H1 (cell line): ENCODE measurements at places on chromosomes 3 and 15. TPM values are rescaled to one million over a fixed set of nuclear protein-coding genes. Genes with fewer than 3 reads are reported as not detected.

- no peak for DNase-seq
These were observed 321.8 kb upstream of the MME start for GRCh38 chr3:154758109-154758868.

DNA sequence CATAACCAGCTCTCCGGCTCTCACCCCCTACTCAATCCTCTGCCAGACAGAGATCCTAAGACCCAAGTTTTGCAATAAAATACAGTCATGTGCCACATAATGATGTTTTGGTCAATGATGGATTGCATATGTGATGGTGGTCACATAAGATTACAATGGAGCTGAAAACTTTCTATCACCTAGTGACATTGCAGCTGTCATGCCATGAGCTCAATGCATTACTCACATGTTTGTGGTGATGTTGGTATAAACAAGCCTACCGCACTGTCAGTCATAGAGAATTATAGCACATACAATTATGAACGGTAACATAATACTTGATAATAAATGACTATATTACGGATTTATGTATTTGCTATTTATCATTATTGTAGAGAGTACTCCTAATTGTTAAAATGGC lies 26.9 kb upstream of the SAMMSON start:
- DNase-seq, result no peak

GRCh38 chr15:77470235-77470634 lies 49.5 kb downstream of the HMG20A start:
- DNase-seq, result no peak

Gene GALNT15
- total RNA-seq, result not detected in 2 replicates

GRCh38 chr3:4232798-4233197 lies 70.4 kb upstream of the SETMAR start:
- no peak for DNase-seq

- DNase-seq, result no peak
These were observed 13.5 kb downstream of the CCDC80 start for GRCh38 chr3:112627419-112627818.

- no peak for DNase-seq
These were observed 78.3 kb downstream of the WNT7A start for GRCh38 chr3:13801361-13802204.

GRCh38 chr3:167151636-167152035 lies 228.5 kb downstream of the ZBBX start:
- DNase-seq, result no peak

- no peak for DNase-seq
These were observed 7.7 kb downstream of the CLDN11 start for GRCh38 chr3:170426240-170426797.

DNA sequence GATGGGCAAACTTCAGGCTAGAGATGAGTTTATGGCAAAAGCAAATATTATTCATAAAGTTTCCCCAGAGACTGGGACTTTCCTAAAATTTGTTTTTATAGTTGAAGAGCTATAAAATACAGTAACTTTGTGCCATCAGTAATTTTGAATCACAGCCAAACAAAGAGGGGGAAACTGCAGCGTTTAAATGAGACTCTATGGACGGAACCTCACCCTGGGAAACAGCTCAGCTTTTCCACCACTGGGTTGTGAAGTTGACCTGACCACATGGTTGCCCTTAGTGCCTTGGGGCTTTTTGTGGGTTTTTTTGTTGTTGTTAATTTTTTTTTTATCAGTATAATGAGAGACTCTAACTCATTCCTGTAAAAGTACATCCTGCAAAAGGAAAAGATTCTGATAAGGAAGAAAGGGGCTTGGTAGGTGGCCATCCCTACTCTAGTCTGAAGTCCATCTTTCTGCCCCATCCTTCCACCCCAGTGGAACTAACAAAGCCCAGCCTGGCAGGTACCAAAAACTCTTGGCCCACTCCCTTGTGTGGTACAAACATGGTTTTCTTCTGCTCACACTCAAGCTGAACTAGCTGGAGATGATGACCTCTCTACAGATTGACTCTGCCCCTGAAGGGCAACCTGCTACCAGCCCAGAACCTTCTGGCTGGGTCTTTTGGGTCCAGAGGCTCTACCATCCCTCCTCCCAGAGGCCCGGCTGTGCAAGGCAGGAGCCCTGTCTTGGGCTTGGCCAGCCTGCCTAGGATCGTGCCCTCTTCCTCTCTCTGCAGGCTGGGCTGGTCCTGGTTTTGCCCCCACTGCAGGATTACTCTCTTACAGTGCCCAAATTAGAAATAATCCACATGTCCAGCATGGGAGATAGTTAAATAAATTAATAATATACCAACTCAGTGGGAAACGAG lies 41.2 kb downstream of the RLBP1 start:
- DNase-seq, result no peak
